ENCODE measurements at places on chromosomes 12 and 14.
A peak's percentile ranks its signal among the peaks of the same experiment; 100 is the strongest.

DNA sequence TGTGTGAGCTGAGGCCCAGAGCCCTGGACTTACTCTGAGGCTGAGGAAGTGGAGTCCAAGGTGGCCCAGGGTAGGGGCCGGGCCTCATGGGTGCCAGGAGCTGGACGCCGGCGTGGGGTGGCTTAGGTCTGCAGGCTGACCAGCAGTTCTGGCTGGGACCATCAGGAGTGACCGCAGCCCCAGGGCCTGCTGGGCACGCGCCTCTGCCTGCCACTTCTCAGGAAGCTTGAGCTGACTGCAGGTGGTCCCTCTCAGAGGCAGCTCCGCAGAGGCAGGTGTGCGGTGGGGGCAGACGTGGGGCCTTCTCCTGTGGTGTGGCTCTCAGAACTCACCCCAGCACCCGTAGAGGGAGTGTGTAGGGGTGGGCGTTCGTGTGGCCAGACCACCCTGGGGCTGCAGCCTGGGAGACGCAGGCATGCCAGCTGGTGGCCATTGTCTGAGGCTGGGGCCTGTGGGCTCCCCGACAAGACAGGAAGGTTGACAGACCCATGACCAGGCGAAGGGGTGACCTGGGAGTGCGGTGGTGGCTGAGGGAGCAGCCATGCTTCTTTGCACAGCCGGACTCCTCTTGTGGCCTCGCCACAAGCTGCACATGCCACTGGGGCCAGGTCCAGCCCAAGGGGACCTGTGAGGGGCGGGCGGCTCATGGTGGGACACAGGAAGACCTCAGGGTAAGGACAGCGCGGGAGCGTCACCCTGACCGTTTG, 40.0 kb upstream of the TEX22 start:
- DNase-seq = no peak

GRCh38 chr12:45292486-45293195, 76.7 kb downstream of the ANO6 start:
- DNase-seq = no peak

DNA sequence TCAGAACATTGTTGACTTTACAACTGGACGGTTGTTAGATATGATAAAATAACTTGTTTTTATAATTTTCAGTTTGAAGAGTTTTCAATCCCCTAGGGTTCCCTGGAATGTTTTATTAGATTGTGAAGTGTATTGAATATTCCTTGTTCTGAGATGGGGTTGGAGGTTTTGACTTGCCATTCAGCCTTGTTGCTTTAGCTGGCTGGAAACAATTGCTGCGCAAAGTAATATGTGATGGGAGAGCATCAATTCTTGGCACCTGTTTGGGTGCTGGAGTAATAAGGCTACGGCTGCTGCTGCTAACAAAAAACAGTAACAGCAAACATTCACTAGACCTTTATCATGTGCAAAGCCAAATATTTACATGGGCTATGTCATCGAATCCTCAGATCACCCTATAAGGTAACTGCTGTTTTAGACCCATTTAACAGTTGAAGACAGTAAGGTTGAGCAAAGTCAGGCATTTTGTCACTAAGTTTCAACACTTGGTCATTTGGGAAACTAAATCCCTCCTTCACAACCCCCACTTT, 241.0 kb upstream of the TBX3 start:
- no peak for DNase-seq

- DNase-seq = no peak
Observed at GRCh38 chr12:53951577-53952334, 2.9 kb upstream of the HOXC12 start.

DNA sequence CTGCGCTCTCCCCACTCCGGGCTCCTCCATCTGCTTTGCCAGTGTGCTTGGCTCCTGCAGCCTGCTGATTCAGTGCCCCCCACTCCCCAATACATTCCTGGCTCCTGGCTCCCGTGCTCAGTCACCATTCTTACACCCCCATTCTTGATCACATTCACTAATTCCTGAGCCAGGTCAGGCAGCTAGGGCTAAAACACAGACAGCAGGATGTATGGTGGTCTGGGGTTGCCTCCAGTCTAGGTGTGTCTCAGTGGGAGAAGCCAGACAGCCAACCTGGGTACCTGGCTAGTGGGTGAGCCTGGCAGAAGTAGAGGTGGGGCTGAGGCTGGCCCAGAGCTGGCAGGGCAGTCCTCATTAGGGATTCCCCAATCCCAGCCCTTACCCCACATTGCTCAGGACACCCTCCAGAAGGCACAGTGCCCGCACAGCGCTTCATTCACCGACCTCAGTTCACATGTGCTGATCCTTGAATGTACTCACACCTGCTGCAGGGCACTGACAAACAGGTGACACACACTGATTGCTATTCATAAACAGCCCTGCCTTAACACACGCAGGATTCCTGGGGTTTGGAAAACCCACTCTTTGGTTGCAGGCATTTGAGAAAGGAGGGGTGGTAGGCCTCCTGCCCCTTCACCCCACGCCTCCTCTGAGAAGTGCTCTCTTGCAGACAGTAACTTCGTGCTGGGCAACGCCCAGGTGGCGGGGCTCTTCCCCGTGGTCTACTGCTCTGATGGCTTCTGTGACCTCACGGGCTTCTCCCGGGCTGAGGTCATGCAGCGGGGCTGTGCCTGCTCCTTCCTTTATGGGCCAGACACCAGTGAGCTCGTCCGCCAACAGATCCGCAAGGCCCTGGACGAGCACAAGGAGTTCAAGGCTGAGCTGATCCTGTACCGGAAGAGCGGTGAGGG, 1.7 kb downstream of the KCNH3 start:
- DNase-seq = no peak

- DNase-seq = peak; percentile 62
Observed at GRCh38 chr14:90534091-90534837, 137.4 kb downstream of the CALM1 start.

DNA sequence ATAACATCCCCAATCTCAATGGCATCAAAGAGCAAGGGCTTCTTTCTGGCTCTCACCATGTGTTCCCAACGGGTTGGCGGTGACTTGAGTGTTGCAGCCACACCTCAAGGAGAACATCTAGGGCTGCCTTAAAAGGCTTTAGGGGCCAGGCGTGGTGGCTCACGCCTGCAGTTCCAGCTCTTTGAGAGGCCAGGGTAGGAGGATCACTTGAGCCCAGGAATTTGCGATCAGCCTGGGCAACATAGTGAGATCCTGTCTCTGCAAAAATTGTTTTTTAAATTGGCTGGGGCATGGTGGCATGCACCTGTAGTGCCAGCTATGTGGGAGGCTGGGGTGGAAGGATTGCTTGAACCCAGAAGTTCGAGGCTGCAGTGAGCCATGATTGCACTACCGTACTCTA, 14.9 kb downstream of the RFLNA start:
- DNase-seq = no peak

DNA sequence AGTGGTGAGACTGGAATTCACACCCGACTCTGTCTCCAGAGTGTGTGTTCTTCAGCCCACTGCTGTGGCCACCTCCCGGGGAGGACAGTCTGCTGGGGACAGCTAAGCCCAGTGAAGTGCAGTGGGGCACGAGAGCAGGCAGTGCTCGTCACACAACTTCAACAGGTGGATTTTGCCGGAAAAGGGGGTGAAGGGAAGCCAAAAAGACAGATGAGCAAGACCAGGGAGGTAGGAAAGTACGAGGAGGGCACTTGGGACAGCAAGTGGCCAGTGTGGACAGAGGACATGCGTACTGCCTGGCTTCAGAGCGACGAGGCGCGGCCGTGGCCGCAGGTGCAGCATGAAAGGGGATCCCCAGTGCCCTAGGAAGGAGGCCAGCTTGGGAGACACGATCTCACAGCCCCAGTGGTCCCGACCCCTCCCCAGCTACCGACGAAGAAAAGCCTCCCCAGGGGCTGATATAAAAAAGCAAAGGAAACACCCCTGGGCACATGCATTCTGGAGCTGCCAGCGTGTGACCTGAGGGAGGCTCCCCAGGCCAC, 96.1 kb downstream of the FBXL14 start:
- no peak for DNase-seq

DNA sequence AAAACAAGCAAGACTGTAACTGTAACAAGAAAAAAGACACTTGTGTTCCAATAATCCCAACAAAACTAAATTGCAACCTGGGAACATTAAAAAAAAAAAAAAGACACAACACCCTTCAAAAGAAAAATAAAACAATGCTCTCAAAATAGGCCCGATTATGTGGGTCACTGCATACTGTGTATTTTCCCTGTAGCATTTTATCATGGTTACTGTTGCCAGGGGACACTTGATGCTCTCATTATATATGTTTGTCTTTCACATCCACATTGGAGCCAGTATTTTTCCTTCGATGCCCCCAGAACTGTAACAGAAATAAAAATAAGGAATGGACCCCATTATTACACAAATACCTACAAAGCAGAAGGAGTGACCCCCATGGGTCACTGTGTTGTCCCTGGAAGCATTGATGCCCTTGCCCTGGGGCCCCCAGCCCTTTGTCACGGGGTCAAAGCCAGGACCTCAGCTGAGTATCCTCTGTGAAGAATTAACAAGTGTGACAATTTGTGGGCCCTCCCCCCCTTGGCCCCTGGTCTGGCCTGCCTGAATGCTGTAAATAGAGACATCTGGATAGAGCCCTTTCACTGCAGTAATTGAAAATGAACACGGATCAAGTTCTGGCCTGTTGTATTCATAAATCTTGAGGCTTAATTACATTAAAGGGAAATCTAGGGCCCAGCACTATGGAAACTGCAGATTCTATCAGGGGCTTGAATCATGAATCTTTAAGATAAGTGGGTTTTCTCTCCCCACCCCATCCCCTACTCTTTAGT, 72.8 kb downstream of the C12orf42 start:
- no peak for DNase-seq

DNA sequence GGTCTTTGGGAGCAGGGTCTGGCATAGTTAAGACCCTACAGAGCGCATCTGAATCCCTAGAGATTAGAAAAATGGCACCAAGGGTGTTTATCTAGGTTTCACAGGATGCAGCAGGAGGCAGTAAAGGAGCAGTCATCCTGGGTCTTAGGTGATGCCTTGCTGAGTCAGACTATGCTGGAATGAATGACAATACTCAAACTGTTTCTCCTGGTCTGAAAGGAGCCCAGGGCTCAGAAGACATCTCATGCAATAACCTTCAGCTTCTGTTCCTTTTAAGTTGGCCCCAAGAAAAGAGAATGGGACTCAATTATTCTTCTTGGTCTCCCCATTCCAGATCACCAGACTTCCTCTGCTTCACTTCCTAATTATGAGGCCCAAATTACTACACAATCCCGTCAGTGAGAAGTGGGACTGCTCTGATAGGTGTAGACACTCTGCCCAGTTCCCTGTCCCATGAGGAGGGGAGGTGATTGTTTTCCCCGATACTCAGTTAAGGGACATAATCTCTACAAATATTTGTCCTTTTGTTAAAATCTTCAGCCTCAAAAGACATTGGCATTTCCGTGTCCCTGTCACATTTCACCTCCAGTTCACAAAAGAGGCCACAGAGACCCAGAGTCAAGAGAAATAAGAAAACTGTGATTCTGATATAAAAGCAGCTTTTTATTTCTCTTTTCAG, 14.8 kb upstream of the APOF start:
- no peak for DNase-seq

DNA sequence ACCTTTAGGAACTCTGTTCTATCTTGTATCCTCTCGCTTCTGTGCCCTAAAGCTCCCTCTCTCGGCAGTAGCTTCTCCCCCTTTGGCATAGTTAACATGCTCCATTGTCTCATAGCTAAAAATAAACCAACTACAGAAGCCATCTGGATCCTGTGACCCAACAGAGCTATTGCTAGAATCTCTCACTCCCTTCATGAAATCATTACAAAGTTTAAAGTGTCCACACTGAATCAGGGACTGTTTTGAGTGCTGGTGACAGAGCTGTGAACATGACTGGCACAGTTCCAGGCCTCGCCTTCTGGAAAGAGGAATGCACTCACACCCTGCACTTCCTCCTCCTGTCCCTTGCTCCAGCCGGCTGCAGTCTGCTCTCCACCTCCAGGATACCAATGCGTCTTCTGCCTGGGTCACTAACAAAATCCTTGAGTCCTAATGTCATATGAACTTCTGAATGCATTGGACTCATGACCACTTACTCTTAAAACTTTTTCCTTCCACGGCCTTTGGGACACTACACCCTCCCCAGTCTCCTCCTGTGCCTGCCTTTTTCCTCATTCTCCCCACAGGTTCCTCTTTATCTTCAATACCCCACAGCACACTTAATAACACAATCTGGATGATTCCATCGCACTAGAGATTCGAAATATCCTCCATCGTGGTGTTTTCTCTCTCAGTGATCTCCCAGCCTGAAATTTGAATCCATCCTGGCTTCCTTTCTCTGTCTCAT, 13.2 kb downstream of the PLBD1 start:
- peak; percentile 62 for DNase-seq

DNA sequence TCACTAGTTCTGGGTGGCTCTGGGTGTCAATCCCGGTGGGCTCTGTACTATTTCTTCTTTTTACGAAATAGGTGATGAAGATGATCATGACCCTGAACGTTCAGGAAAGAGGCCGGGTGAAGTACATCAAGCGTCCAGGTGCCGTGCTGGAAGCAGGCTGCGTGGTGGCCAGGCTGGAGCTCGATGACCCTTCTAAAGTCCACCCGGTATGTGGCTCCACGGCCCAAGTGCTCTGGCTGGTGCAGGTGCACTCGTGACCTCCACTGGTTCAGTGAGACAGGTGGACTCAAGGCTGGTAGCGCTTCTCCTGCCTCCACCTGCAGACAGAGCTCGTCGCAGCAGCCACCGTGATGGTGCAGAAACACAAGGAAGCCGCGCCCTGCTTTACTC, 85.1 kb downstream of the ACACB start:
- no peak for DNase-seq

DNA sequence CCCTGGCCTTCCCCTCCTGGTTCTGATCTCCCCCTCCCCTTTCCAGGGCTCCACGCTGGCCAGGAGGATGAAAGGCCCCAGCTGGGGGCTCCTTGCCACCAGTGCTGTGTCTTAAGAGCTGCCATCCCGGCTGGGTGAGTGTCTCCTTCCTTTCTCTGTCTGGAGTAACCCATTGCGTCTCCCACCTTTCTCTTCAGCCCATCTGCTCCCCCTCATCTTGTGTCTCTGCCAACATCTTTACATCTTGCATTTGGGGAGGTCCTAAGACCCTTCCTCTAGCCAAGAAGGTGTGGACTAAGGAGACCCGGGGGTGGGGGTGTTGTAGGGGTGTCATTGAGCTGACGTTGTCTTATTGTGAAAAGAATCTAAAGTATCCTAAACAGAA, 505 bp downstream of the BCL2L2 start:
- DNase-seq = no peak

DNA sequence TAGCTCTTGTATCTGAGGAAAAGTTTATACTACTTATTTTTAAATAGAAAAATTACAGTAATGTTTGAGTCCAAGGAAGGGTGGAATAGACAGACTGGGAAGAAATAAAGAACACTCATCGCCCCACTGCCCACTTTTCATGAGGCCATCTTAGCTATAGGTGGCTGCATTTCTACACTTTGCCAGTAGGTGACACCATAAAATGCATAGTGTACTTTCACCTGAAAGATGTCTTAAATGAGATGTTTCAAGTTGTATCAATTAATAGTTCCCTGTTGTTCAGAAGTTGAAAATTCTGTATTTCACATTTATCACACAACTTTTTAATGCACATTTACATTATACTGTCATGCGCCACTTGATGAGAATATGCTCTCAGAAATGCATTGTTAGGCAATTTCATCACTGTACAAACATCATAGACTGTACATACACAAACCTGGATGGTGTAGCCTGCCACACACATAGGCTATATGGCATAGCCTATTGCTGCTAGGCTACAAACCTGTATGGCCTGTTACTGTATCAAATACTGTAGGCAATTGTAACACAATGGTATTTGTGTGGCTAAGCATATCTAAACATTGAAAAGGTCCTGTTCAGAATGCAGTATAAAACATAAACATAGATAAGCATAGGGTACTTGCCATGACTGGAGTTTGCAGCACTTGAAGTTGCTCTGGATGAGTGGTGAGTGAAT, 27.6 kb downstream of the PMCH start:
- no peak for DNase-seq

GRCh38 chr14:99468836-99469592, 11.6 kb downstream of the SETD3 start:
- no peak for DNase-seq

All from femur (tissue), 1 donor.